Liver (tissue), 10 donors: ENCODE measurements at places on chromosomes 1 and 21.
A peak's percentile ranks its signal among the peaks of the same experiment; 100 is the strongest.

GRCh38 chr1:93847811-93848288 is 31.2 kb downstream of the DNTTIP2 start:
- DNase-seq = peak; percentile 65

GRCh38 chr1:54774820-54775498 is 10.6 kb upstream of the PARS2 start:
- no peak for DNase-seq

- DNase-seq = no peak
Observed at GRCh38 chr1:200819726-200820125, 53.1 kb upstream of the GPR25 start.

DNA sequence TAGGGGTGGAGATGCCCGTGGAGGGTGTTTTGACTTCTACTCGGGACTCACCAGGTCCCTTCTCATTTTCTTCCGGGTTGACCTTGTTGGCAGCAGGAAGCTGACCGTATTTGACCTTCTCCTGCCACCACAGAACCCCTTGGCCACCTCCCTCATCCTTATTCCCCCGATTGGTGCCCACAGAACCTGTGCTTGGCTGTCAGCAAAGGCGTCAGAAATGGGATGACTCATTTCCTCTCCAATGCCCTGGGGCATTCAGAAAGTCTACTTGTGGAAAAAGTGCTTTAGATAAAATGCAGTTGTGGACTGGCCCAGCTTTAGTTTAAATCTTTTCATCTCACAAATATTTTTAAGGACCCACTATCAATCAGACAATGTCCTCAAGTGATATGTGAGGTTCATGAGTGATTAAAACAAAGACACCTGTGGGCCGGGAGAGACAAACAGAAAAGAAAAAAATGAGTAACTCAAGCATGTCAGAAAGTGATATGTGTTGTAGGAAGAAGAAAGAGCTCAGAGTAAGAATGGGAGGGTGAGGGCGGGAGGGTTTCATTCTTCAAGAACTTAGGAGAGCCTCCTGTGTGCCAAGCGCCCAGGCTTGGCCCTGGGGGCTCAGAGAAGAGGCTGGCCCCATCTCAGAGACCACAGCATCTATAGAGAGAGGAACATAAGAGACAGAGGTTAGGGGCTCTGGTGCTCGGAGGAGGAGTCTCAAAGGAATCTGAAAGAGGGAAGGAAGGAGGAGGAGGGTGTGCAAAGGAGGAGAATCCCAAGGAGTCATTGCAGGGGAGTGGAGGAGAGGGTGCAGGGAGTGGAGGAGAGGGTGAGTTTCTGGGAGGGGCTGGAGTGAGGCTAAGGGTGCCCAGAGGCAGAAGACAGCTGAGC is 221.6 kb upstream of the VAMP3 start:
- no peak for DNase-seq

- DNase-seq = no peak
Observed at GRCh38 chr1:12275370-12275769, 45.5 kb downstream of the VPS13D start.

DNA sequence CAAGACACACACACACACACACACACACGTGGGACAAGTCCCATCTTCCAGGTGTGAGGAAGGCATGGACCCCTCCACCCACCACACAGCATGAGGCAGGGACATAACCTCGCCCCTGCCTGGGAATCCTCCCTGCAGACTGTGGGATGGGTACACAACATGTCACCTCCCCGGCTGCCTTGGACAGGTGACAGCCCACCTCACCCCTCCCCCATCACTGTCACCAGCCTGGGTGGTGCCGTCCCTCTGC is 40.7 kb downstream of the AHDC1 start:
- DNase-seq = no peak

GRCh38 chr1:92031281-92032110 is 1.7 kb downstream of the EPHX4 start:
- no peak for DNase-seq

GRCh38 chr1:15344800-15345704 is 64.6 kb upstream of the EFHD2 start:
- DNase-seq = no peak

DNA sequence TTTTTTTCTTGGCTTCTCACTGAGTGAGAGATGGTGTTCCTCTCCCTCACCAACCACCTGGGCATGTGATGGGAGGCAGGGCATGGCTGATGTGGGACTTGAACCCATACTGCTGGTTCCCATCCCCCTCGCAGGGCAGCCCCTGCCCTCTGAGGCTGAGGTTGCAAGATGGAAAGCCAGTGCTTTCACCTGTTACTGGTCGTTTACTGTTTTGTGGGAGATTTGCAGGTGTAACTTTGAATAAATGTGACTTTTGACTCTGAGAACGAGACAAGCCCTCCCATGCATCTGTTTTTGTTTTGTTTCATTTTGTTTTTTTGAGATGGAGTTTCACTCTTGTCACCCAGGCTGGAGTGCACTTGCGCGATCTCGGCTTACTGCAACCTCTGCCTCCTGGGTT is 21.6 kb downstream of the C1orf167 start:
- no peak for DNase-seq

DNA sequence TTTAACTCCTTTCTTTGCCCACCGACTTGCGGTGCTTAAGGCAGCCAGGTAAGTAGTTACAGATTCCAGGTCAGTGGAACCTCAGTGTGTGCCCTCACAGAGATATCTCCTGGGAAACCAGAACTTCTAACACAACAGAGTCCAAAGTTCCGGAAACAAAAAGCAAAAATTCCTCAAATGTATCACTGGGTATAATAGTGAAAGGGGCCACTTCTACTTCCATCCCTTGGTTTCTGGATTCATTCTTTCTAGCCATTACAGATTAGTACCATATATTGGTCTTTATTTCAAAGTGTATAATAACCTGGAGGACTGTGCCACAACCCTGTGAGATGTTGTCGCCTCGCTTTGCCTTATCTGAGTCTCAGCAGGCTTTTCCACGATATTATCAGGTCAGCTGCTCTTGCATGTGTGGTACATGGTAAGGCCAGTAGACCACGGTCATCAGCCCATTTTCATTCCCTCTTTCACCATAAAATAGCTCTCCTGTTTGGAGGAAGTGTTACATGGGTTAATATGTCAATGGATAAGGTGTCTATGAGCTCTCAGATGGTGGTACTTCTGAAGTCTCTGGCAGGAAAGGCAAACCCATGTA is 14.9 kb upstream of the VASH2 start:
- no peak for DNase-seq
